CD4-positive, alpha-beta T cell treated with Interleukin-21 for 1 hour (primary cell): ENCODE measurements at places on chromosomes 7 and 10.

GRCh38 chr10:35262436-35262835 lies 73.9 kb upstream of the CCNY start:
- no peak for DNase-seq

DNA sequence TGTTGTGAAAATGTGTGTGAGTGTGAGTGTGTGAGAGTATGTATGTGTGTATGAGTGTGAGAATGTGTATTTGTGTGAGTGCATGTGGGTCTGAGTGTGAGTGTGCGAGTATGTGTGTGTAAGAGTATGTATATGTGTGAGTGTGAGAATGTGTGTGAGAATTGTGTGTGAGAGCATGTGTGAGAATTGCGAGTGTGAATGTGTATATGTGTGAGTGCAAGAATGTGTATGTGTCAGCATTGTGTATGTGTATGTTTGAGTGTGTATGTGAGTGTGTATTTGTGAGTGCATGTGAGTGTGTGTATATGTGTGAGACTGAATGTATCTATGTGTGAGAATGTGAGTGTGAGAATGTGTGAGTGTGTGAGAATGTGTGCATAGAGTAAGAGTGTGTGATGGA lies 72.0 kb upstream of the PCBD1 start:
- no peak for DNase-seq

DNA sequence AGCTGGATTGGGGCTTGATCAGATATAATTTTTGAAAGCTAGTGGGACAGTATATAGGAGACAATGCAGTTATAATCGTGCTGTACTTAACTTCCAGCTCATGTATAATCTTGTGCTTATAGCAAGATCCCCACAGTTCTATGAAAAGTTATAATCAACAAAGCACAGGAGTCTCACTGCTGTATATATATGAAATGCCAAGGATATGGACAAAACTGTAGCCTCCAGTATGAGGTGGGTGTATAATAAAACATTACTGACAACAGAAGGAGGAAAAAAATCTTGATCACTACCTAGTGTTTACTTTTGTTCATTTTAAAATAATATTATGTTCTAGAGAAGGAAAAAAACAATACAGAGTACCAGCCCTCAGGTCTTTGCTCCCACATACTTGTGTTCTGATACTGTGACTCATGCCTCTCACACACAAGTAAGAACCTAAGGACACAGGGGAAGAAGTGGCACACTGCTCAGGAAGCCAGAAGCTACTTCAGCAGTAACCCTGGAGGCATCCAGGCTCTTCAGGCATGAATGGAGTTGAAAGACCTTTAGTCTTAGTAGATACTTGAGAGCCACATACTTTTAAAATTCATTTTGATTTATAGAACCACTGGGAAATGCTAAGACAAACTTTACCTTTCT lies 265.7 kb upstream of the IMMP2L start:
- no peak for DNase-seq

GRCh38 chr7:123242467-123243092 lies 42.8 kb upstream of the SLC13A1 start:
- no peak for DNase-seq

DNA sequence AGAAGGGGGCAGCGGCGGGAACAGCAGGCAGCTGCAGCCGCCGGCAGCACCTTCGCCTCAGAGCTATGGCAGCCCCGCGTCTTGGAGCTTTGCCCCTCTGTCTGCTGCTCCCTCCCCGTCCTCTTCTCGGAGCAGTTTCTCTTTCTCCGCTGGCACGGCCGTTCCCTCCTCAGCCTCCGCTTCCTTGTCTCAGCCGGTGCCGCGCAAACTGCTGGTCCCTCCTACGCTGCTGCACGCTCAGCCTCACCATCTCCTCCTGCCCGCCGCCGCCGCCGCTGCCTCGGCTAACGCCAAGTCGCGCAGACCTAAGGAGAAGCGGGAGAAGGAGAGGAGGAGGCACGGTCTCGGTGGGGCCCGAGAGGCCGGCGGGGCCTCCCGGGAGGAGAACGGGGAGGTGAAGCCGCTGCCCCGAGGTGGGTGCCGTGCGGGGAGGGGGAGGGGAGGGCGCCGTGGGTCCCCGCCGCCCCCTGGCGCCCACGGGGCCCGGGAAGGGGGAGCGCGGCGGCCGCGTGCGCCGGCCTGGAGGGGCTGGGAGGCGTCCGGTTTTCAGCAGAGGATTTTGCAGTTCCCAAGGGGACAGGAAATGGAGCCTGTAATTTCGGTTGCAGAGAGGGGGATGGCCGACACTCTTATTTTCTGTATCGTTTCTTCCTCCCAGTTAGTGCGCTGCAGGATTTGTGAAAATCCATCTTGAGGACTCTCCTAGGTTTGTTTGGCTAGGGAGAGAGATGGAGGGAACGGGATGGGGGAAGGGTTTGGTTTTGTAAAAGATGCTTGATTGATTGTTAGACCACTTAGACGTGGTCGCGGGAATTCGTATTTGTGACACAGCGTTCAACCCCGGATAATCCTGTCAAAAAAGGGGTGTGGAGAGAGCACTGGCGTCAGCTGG lies 630 bp downstream of the RSBN1L start:
- peak; percentile 52 for DNase-seq

DNA sequence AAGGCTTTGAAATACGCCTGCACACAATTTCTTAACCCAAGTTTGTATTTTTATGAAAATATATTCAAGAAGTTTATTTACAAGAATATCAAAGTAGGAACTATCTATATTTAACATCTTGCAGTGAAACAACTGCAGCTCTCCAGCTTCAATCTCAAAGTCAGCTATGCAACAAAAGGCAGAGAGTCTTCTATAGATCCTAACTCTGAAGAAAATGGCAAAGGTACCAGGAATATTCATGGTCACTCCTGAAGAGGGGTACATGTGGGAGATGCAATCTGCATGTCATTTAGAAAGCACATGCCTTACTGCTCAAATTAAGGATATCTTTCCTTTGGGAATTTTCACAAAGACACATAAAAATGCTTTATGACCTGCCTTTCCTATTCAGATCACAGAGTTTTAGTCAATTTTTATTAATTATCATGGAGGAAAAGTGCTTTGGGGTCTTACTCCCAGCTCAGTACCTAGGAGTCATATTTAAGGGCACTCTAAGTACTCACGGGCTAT lies 1.5 kb downstream of the ANK3 start:
- DNase-seq = no peak

- DNase-seq = no peak
Observed at GRCh38 chr10:24434961-24435360, 226.0 kb downstream of the KIAA1217 start.

DNA sequence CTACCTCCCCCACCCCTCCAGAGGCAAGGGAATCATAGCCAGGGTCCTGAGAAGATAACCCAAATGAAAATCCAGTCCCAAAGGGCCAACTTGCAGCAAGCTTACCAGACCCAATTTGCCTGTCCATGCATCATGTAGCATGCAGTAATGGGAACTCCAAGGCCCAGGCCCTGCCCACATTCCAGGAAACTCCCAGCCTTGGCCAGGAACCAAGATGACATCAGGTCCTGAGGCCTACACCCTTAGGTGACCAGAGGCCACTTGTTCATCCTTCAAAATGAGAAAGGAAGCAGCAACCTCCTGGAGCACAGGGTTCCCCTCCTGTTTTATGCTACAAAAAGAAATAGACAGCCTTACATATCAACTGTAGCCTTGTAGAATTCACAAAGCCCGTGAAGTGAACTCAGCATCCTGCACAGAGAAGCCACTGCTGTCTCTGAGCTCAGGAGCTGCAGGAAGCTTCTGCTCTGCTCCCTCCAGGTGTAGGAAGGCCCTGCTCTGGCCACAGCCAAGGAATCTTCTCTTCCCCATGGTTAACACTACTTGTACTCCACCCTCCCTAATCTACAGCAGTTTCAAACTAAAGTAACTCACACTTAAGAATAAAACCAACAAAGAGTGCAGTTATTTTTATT lies 30.3 kb upstream of the GRB10 start:
- DNase-seq = no peak

DNA sequence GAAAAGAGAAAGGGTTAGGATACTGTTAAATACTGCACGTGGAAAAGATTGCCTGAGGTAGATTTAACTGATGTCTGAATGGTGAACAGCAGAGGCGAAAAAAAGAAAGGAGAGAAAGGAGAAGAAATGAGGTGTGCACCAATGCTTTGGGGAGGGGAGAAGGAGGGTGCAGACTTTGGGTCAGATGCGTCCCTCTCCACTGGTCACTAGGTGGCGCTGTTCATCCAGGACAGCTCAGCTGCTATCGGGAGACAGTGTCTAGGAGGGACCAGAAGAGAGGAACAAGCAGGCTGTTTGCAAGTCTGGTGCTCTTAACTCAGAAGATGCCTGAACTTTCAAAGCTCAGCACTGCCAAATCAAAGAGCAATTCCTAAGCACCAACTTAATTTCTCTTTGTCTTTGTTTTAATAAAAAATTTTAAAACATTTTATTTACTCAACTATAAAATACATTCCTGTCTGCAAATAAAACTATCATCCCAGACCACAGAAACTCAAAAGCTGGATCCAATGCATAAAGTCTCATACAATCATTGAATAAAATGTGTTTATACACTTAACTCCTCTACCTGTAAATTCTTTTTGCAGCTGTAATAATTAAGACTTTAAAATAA lies 83.9 kb upstream of the PDLIM1 start:
- peak; percentile 44 for DNase-seq

DNA sequence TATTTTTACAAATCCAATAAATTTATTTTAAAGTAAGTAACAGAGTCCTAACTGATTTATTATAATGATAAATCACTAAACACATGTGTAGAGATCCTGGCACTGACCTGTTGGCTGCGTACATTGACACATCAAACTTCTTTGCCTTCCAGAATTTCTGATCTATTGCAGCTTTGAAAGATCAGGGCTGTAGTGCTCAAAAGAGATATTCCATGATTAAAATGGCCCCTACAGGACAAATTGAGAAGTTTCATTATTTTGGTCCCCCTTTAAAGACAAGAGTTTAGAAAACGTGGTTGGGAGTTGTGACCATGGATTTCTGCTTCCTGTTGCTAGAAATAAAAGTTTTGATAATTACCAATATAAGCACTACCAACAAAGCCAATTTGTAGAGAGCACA lies 87.7 kb upstream of the PDK4 start:
- DNase-seq = no peak

DNA sequence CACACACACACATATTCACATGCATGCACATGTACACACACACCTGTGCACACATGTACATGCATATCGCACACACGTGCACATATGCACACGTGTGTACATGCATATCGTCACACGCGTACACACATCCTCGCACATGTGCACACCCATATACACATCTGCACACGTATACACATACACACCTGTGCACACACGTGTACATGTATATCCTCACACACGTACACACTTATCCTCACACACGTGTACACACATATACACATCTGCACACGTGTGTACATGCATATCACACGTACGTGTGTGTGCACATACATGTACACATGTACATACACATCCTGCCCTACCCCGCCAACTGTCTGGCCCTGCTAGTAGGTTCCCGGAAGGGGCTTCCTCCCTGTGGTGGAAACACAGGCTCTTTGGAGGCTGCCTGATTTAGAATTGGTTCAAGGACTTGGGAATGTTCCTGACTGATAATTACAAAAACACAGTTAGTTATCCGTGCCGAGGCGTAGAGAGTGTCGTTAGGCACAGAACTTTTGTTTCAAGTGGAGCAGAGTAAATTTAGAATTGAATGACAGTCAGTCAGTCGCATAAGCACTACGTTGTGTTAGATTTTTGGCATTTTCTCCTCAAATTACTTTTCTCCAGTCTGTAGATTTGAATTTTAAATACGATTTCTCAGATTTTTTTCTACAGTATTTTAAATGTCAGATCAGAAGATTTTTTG lies 18.5 kb upstream of the PRKAR1B start:
- no peak for DNase-seq

GRCh38 chr10:121702351-121703320 lies 104.4 kb upstream of the FGFR2 start:
- no peak for DNase-seq

DNA sequence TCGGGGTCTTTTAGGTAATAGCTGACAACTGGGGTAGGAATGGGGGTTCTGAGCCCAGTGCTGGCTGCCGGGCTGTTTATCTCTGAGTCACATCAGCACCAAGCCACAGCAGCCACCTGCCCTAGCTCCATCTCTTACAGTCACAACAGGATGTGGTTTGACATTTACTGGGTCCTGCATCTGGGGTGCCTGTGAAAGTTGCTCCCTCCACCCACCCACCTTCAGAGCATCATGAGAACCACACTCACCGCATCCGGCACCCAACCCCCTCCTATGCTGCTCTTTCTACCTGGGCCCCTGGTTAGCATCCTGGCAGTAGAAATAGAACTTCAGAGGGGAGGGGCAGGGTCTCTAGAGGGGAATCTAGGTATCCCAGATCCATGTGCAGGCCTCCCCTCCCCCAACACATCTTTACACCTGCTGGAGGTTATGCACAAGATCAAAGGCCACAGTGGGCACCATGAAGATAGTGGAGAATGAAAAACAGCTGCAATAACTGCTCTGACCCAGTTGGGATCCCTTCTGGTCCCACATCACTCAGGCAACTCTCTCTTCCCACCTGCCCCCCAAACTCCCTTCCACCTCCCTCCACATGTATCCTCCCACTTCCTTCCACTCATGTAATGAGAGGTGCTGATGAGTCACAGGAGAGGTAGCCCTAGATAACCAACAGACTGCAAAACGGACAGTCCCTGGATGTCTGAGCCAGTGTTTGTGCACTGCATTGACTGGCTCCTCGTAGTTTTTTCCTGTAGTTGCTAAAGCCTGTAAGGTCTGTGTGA lies 38.2 kb downstream of the PRSS2 start:
- peak; percentile 98 for DNase-seq

DNA sequence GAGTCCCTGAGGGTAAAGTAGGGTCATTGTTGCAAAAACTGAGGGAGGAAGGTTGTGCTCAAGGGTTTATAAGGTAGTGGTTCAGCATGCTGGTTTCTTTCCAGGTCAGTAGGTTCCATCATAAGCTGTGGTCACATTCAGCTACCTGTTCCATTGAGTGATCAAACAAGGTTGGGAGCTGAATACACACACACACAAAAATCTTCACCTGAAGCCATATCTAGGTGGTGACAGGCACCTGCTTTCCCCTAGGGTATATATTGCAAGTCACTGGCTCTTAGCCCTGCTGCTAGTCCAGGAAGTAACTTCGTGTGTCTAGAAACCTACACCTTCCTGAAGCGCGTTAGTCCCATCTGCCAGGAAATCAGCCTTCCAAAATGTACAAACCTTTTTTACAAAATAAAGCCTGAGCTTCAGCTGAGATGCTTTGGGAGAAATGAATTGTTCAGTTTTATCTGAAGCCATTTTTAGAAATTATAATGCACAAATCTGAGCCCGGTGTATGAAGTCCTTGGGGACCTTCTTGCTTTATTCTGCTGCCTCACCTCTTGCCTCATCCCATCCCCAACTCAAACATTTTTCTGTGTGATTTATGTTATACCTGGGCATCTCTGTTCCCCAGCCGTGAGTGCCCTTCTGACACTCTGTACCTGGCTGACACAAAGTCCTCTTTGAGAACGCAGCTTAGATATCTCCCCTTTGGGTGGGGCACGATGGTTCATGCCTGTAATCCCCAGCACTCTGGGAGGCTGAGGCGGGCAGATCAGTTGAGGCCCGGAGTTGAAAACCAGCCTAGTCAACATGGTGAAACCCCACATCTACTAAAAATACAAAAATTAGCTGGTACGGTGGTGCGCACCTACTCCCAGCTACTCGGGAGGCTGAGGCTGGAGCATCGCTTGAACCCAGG lies 10.6 kb upstream of the LAMTOR4 start:
- no peak for DNase-seq
